ENCODE measurements at places on chromosomes 6 and 20. TPM values are rescaled to one million over a fixed set of nuclear protein-coding genes. Genes with fewer than 3 reads are reported as not detected.
A peak's percentile ranks its signal among the peaks of the same experiment; 100 is the strongest.

Gene MAK
- under 0.01 TPM for total RNA-seq

Gene GRM1
- under 0.01 TPM for total RNA-seq

Gene HLA-DQB2
- total RNA-seq = not detected

Gene SAMD5
- 0.59 TPM for total RNA-seq

- no peak overlapping the region for H3K4me3 ChIP-seq
- H3K4me1 ChIP-seq = peaks cover 8% of the 10 kb centered on the region
- DNase-seq = no peak
- H3K27ac ChIP-seq = no peak overlapping the region
- H3K36me3 ChIP-seq = peaks cover 23% of the 10 kb centered on the region
These were observed 6.8 kb downstream of the TMEM63B start for GRCh38 chr6:44133981-44134711.

GRCh38 chr6:128474933-128475332 is 45.5 kb downstream of the PTPRK start:
- no peak overlapping the region for H3K4me3 ChIP-seq
- DNase-seq = no peak
- no peak overlapping the region for H3K27ac ChIP-seq
- H3K27me3 ChIP-seq = no peaks in the 10 kb centered on the region
- H3K4me1 ChIP-seq = peaks cover 11% of the 10 kb centered on the region
- no peaks in the 10 kb centered on the region for H3K36me3 ChIP-seq

DNA sequence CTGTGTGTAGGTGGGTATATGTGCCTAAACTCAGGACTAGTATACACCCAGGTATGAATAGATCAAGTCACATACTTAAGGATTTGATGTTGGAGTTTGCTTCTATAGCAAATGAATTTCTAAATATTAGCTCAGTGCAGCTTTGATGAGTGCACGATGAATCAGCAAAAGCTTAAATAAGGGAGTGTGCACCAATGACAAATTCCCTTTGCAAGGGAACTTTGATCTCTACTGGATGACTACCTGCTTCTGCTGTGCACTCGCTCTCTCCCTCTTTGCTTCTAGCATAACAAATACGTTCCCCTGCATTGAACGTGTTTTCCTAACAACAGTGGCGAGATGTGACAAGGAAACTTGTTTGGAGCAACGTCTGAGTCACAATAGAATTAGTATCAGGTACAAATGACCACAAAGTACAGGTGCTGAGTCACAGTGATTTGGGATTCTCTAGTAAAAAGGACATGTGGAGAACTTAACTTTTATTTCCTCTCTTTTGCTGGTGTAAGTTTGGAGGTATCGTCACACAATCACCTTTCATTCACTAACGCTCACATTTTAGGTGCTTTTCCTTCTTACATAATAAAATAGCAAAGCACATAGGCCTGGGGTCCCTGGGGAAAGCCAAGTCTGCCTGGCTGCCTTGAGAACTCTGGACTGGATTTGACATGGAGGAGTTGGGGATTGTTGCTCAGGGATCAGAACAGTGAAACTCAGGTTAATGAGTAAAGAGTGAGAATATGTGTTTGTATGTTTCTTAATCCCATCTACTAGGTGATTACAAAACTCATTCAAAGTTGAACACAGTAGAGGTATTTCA is 49.7 kb downstream of the KLHL31 start:
- no peak overlapping the region for H3K27ac ChIP-seq
- peaks cover 4% of the 10 kb centered on the region for H3K27me3 ChIP-seq
- no peak for DNase-seq
- no peaks in the 10 kb centered on the region for H3K36me3 ChIP-seq
- H3K4me3 ChIP-seq = no peak overlapping the region

DNA sequence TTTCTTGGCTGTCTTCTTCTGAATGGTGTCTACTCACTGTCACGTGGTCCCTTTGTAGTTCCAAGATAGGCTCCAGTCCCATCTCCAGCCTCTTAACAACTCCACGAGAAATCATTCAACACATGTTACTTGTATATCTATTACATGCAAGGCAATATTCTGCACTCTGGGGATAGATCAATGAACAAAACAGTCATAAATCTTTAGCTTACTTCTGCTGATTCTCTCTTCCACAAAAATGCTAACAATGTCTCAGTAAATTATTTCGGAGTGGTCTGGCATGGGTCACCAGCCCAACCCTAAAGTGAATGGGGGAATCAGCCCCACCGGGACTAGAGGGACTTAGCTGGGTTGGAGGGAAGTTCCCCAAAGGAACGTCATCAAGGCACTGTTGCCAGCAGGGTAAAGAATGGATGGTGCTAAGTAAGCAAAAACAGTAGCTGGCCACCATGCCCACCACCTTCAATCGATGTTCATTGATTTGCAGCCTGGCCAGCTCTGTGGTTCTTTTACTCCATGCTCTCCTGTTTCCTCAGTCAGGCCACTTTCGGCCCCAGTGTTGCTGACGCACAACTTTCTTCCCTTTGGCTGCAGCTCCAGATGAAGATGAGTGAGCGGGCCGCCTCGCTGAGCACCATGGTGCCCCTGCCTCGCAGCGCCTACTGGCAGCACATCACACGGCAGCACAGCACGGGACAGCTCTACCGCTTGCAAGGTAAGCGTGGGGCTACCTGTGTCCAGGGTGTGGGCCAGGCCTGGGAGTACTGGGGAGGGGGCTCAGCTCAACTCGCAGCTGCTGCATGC is 167.7 kb downstream of the DOK5 start:
- no peaks in the 10 kb centered on the region for H3K27me3 ChIP-seq
- H3K27ac ChIP-seq = no peak overlapping the region
- no peak for DNase-seq
- no peak overlapping the region for H3K4me3 ChIP-seq
- no peaks in the 10 kb centered on the region for H3K36me3 ChIP-seq

DNA sequence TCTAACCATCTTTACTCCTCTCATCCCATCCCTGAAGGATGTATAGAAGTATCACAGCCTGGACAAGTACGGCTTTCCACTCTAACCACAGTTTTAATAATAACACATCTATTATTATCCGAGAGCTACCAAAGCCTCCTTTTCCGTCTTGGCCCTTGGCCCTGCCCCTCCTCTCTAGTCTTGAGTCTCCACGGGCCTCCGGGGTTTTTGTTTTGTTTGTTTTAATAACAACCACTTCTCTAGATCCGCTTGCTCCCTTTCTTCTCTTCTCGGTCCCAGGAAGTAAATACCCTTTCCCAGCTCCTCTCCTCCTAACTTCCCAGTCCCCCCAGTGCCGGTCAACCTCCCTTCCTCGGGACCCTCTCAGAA is 661 bp downstream of the LCA5 start:
- H3K4me3 ChIP-seq = peak overlapping the region; percentile 88
- no peak for DNase-seq
- H3K4me1 ChIP-seq = peaks cover 3% of the 10 kb centered on the region
- peak overlapping the region; percentile 100 for H3K27ac ChIP-seq

DNA sequence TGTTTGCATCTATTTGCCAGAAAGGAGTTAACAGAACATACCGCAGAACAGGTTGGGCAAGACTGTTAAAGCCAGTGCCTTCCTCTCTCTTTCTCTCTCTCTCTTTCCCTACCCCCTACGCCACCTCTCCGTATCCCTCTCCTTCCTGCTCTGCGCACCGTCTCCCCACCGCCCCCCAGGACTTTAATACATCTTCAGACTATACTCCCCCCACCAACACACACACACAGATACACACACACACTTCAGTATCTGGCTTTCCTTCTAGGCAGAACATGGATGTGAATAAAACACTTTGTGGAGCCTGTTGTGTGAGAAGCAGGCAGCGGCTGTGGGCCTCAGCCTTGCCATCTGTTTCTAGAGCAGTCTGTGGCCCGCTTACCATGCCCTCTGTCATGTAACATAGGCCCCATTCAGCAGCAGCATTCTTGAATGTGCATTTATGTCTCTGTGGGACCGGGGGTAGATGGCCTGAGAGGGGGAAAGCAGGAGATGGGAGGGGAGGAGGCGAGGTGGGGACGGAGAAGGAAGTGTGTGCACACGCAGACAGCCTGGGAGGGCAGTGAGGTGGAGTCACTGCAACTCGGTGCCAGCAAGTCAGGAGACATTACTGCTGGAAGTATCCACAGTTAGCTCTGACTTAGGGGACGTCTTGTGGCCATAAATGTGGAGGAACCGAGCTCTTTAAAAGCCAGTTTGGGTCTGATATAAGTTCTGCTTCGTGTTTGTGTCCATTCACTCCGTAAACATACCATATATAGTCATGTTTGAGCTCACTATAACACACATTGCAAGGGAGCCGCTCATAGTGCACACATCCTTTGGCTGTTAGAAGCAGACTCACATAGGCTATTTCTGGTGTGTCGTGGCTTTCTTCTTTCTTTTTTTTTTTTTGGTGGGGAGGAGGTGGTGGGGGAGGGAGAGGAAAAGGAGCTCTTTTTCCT is 38.4 kb downstream of the RREB1 start:
- H3K27me3 ChIP-seq = no peaks in the 10 kb centered on the region
- peak overlapping the region; percentile 29 for H3K4me3 ChIP-seq
- no peaks in the 10 kb centered on the region for H3K36me3 ChIP-seq
- peaks cover 53% of the 10 kb centered on the region for H3K4me1 ChIP-seq
- H3K27ac ChIP-seq = peak overlapping the region; percentile 84

GRCh38 chr6:130858498-130859160 is 31.4 kb downstream of the SMLR1 start:
- peaks cover 7% of the 10 kb centered on the region for H3K4me1 ChIP-seq
- H3K27ac ChIP-seq = no peak overlapping the region
- H3K27me3 ChIP-seq = no peaks in the 10 kb centered on the region
- DNase-seq = no peak
- H3K36me3 ChIP-seq = peaks cover 6% of the 10 kb centered on the region

- H3K4me3 ChIP-seq = no peak overlapping the region
- no peak for DNase-seq
- H3K36me3 ChIP-seq = no peaks in the 10 kb centered on the region
- no peaks in the 10 kb centered on the region for H3K27me3 ChIP-seq
These were observed 89.9 kb downstream of the PLCB1 start for GRCh38 chr20:8221887-8222419.

DNA sequence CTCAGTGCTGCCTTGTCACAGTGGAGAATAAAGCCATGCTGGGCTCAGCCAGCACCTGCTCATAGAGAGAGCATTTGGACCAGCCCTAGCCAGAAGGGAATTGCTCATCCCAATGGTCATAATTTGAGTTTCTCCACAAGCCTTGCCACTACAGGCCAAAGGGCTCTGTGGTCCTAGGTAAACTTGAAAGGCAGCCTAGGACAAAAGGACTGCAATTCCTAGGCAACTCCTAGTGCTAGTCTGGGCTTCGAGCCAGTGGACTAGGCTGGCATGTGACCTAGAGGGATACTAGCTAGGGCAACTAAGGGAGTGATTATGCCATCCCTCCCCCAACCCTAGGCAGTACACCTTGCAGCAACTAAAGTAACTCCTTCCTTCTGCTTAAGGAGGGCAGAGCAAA is 516.2 kb downstream of the BCKDHB start:
- H3K4me1 ChIP-seq = peaks cover 6% of the 10 kb centered on the region
- no peaks in the 10 kb centered on the region for H3K27me3 ChIP-seq
- no peak overlapping the region for H3K4me3 ChIP-seq
- H3K36me3 ChIP-seq = no peaks in the 10 kb centered on the region

- no peak overlapping the region for H3K4me3 ChIP-seq
- H3K36me3 ChIP-seq = no peaks in the 10 kb centered on the region
- no peak overlapping the region for H3K27ac ChIP-seq
- no peak for DNase-seq
- no peaks in the 10 kb centered on the region for H3K27me3 ChIP-seq
These were observed 47.6 kb downstream of the ARHGAP18 start for GRCh38 chr6:129662406-129662766.

DNA sequence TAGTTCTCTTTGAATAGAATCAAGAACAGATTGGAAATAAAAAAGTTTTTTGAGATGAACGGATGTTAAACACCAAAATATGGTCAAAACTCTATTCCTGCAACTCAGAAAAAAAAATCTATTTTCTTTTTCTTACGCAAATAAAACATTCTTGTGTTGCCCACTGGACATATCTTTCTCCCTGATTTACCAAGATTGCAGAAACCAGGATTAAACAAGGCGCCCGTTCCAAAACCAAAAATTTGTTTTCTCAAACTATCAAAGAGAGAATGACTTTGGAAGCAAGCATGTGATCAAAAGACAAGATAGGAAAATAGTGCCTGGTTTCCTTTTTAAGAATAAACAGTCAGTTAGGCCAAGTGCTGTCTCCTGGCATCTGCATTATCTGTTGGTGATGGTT is 273.1 kb downstream of the CLIC5 start:
- peaks cover 8% of the 10 kb centered on the region for H3K4me1 ChIP-seq
- H3K27ac ChIP-seq = no peak overlapping the region
- H3K4me3 ChIP-seq = no peak overlapping the region
- H3K27me3 ChIP-seq = no peaks in the 10 kb centered on the region
- no peaks in the 10 kb centered on the region for H3K36me3 ChIP-seq
- no peak for DNase-seq

DNA sequence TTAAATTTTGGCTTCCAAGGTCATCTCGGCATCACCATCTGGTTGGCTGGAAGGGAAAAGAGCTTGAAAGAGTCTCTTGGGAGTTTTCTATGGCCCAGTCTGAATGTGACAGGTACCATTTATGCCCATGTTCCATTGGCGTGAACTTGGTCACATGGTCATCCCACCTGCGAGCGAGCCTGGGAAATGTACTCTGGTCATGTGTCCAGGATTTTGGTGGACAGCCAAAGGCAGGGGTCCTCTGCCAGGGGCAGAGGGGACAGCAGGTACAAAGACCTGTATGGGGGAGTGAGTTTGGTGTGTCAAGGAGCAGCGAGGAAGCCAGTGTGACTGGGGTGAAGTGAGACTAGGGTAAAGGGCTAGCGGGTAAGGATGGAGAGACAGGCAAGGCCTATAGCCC is 112.6 kb downstream of the CDC5L start:
- no peaks in the 10 kb centered on the region for H3K36me3 ChIP-seq
- peaks cover 31% of the 10 kb centered on the region for H3K27me3 ChIP-seq
- no peak for DNase-seq
- no peak overlapping the region for H3K4me3 ChIP-seq
